MV-4-11 (cell line): ENCODE measurements at places on chromosomes 6 and 20.

- no peak for DNase-seq
These were observed 18.7 kb upstream of the COL10A1 start for GRCh38 chr6:116144605-116145004.

- no peak for DNase-seq
These were observed 45.8 kb downstream of the EPM2A start for GRCh38 chr6:145689529-145689928.

- no peak for DNase-seq
These were observed 31.9 kb downstream of the SHLD1 start for GRCh38 chr20:5781798-5782750.

DNA sequence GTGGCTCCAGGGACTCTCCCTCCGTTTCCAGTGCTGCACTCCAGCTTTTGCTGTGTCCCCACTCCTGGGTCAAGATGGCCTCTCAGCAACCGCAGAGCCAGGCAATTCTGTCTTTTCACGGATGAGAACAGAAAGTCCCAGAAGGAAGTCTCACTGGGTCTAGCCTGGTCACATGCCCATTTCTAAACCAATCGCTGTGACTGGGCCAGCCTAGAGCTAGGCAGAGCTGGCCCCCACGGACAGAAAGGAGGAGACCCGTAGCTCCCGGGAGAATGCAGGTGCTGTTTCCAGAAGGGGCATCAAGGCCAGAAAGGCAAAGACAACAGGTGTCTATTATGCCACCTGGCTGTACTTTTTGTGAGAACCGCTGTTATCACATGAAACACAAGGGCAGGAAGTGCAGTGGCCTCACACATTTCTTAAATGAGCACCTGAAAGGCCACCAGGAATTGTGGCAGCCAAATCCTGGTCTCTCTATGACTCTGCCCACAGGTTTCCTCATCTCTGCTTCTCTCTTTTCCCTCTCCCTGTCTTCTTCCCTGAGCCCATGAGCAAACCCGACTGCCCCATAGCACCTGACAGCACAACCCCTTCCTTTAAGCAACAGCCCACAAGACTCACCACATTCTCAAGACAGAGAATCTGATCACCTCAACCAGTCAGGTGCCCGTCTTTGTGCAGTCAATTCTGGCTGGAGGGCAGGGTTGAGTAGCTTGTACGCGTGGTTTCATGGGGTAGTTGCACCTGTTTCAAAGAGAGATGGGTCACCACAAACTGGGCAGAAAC lies 37.1 kb upstream of the B4GALT5 start:
- DNase-seq: peak; percentile 88

GRCh38 chr6:90468080-90468479 lies 118.8 kb downstream of the MAP3K7 start:
- DNase-seq: no peak

GRCh38 chr6:658244-658643 lies 1.3 kb upstream of the HUS1B start:
- DNase-seq: no peak

DNA sequence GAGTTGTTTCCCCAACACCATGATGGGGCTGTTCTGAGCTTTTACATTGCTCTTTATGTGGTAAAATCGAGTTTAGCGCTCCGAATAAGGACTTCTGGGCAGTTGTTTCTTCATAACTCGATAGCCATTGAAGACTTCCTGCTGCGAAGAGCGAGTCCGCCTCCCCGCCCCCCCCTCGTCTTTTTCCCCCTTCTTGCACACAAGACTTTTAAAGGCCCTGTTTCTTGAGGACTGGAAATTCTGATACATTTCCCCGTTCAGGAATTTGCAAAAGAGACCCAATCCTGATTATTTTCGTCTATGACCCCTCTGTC lies 1.5 kb upstream of the CITED2 start:
- DNase-seq: peak; percentile 72

- DNase-seq: peak; percentile 49
These were observed 92.7 kb downstream of the SASH1 start for GRCh38 chr6:148435386-148435785.

- peak; percentile 75 for DNase-seq
These were observed 20.6 kb downstream of the PPP1R16B start for GRCh38 chr20:38825901-38826625.

- no peak for DNase-seq
These were observed 139.9 kb downstream of the BMP7 start for GRCh38 chr20:57126481-57127092.

DNA sequence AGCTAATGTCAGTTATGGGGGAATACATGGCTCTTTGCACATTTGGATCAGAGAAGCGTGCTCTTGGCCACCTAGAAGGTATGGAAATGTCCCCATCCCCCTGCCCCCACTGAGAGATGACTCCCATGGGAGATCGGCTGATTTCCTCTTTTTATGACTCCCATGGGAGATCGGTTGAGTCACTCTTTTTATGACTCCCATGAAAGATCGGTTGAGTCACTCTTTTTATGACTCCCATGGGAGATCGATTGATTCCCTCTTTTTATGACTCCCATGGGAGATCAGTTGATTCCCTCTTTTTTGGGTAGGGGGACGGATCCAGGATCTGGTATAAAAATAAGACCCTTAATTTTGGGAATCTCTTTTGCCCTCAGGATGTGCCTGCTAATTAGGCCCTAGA lies 10.3 kb upstream of the TAAR9 start:
- DNase-seq: no peak

- DNase-seq: no peak
These were observed 46.1 kb upstream of the TNFAIP3 start for GRCh38 chr6:137820952-137821351.

- DNase-seq: peak; percentile 73
These were observed 12.2 kb downstream of the NCOA7 start for GRCh38 chr6:125802943-125803377.

- no peak for DNase-seq
These were observed 42.6 kb upstream of the APCDD1L start for GRCh38 chr20:58557733-58558342.

DNA sequence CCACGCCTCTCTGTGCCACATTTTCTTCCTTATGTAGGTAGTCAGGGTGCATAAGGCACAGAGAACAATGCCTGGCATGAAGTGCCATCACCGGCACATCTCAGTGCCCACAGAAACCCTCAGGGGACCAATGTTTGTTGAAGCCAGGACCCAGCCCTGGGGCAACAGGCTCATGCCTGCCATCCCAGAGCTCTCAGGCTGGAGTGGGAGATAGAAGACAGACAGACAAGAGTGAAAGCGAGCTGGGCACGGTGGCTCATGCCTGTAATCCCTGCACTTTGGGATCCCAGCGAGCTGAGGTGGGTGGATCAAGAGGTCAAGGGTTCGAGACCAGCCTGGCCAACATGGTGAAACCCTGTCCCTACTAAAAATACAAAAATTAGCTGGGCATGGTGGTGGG lies 13.5 kb downstream of the EFCAB8 start:
- DNase-seq: no peak
